ENCODE measurements at places on chromosomes 2 and 18.

DNA sequence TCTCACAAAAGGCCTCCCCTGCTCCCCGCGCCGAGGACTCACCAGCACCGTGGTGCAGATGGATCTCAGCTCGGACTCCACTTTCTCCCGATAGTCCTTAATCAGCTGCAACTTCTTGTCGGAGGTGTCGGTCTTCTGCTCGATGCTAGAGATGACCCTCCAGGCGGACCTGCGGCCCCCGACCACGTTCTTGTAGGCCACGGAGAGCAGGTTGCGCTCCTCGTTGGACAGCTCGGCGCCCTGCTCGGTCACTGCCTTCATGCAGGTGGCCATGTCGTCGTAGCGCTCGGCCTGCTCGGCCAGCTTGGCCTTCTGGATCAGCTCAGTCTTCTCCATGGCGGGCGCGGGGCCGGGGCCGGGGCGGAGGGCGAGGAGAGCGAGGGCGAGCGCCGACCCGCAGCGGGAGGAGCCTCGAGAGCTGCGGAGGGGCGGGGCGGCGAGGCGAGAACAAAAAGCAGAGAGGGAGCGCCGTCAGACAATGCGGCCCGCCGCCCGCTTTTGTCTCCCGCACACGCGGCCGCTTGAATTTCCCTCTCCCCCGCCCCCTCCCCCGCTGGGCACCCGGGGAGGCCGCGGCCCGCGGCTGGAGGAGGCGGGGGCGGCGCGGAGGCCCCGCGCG, 571 bp downstream of the YWHAQ start:
- peak; percentile 82 for DNase-seq

DNA sequence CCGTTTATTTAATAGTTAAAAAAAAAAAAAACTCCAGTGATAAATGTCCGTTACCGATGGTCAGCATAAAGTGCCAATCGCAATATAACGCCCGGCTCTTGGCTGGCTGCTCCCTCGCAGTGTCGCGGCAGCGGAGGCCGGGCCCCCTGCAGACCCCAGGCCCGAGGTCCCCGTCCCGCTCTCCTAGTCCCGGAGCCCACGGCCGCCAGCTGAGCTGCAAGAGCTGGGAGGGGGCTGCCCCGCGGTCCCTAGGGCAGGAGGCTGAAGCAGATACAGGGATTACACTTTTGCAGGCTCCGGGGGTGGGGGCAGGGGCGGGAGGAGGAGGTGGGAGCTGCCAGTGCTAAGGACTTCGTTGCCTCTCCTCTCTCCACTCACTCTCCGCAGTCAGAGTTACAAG, 6.9 kb downstream of the OSR1 start:
- DNase-seq, result no peak

GRCh38 chr18:46337271-46337670, 233.1 kb downstream of the HAUS1 start:
- DNase-seq, result peak; percentile 11

GRCh38 chr2:68747900-68748299, 13.3 kb downstream of the ARHGAP25 start:
- DNase-seq, result no peak

Data from NCI-H446 (cell line).